H1 (cell line): ENCODE measurements at places on chromosomes 3 and 15. TPM values are rescaled to one million over a fixed set of nuclear protein-coding genes. Genes with fewer than 3 reads are reported as not detected.

The FAIM gene
- 6.8 and 7.1 TPM in 2 replicates for total RNA-seq

The TGM4 gene
- not detected in 2 replicates for total RNA-seq

The MOBP gene
- total RNA-seq, result 0.10 and 0.50 TPM in 2 replicates

The COL6A5 gene
- 0.06 TPM in 1 of 2 replicates, not detected in the other for total RNA-seq

The IGF2BP2 gene
- 114 and 121 TPM in 2 replicates for total RNA-seq

The BMF gene
- 24.2 and 30.9 TPM in 2 replicates for total RNA-seq

The MAGI1 gene
- 77.9 and 78.0 TPM in 2 replicates for total RNA-seq

The MORC1 gene
- not detected in 2 replicates for total RNA-seq

The GUCA1C gene
- total RNA-seq, result not detected in 2 replicates

The ASB14 gene
- not detected in 2 replicates for total RNA-seq

DNA sequence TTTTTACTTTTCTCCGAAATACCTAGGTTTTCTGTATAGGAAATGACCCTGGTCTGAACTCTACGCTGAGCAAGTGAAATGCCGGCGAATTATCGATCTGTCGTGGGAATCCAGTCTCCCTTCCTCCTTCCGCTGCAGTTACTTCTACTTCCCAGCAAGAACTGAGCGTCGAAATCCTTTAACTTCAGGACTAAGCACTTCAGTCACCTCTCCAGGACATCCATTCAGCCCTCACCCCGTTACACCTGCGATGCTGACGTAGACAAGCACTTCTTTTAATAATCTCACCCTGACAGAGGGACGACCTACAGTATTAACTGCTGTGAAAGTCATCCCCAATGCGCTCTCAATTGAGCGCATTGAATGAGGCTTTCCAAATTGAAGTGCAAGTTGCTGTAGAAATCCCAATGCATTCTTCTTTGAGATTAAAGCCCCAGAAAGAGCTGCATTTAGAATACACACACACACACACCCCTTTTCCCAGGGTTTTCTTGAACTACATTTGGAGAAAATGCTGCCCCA, 1.3 kb downstream of the TOP2B start:
- DNase-seq, result no peak
- H3K4me1 ChIP-seq, result peaks cover 3% of the 10 kb centered on the region
- H3K4me3 ChIP-seq, result peak overlapping the region; percentile 60
- H3K27me3 ChIP-seq, result no peaks in the 10 kb centered on the region

DNA sequence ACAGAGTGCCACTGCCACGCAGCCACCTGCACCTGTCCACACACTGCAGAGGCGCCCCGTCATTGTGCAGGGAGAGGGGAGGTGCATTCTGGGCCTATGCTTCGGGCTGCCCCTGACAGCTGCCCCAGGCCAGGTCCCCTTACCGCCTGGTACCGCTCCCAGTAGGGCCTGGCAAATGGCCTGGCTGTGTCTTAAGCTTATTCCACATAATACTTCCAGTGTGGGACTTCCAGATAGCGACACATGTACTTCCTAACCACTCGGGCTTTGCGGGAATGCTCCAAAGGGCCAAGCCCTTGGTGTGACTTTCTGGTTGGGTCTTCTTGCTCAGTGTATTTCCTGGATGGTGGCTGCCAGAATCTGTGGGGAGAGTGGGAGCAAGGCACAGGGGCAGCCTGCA, 254.3 kb upstream of the CHRNA7 start:
- H3K4me1 ChIP-seq, result no peaks in the 10 kb centered on the region
- no peaks in the 10 kb centered on the region for H3K27me3 ChIP-seq
- H3K27ac ChIP-seq, result no peak overlapping the region
- no peak overlapping the region for H3K4me3 ChIP-seq
- no peaks in the 10 kb centered on the region for H3K36me3 ChIP-seq

- no peaks in the 10 kb centered on the region for H3K27me3 ChIP-seq
- no peaks in the 10 kb centered on the region for H3K36me3 ChIP-seq
- H3K4me3 ChIP-seq, result no peak overlapping the region
- H3K27ac ChIP-seq, result no peak overlapping the region
These were observed 40.9 kb downstream of the BDH1 start for GRCh38 chr3:197514786-197515355.

- no peak for DNase-seq
- H3K27ac ChIP-seq, result no peak overlapping the region
- H3K36me3 ChIP-seq, result no peaks in the 10 kb centered on the region
- no peaks in the 10 kb centered on the region for H3K27me3 ChIP-seq
- H3K4me3 ChIP-seq, result peak overlapping the region; percentile 68
- peaks cover 2% of the 10 kb centered on the region; the same call in 1 of the 2 replicates for H3K4me1 ChIP-seq
These were observed 32.5 kb upstream of the ZNF445 start for GRCh38 chr3:44510000-44510368.

DNA sequence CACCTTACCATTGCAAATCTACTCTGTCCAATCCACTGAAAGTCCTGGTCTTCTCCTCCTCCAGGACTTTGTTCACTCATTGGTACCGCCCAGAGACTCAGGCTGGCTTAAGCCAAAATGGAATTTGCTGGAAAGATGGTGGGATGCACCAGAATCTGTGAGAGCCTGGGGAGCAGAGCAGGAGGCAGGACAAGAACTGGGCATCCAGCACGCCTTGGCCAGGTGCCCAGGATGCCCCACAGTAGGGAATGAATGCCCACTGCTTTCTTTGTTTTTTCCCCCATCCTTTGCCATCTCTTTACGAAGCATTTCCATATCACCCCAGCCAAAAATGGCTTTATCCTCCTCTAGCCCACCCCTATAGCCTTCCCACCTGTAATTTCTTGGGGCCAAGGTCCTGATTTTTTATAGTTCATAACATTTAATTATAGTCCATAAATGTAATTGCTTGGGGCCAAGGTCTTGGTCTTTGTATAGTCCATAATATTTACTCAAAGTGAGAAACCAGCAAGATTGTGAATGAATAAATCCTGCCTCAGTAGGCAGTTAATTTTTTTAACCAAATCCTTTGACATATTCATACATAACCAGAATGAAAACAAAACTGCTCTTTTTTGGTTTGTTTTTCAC, 23.3 kb upstream of the IREB2 start:
- H3K4me1 ChIP-seq, result no peaks in the 10 kb centered on the region
- H3K4me3 ChIP-seq, result no peak overlapping the region
- H3K27me3 ChIP-seq, result no peaks in the 10 kb centered on the region
- no peaks in the 10 kb centered on the region for H3K36me3 ChIP-seq
- DNase-seq, result no peak

- no peaks in the 10 kb centered on the region for H3K27me3 ChIP-seq
These were observed 138.0 kb downstream of the DTWD1 start for GRCh38 chr15:49758856-49759255.

DNA sequence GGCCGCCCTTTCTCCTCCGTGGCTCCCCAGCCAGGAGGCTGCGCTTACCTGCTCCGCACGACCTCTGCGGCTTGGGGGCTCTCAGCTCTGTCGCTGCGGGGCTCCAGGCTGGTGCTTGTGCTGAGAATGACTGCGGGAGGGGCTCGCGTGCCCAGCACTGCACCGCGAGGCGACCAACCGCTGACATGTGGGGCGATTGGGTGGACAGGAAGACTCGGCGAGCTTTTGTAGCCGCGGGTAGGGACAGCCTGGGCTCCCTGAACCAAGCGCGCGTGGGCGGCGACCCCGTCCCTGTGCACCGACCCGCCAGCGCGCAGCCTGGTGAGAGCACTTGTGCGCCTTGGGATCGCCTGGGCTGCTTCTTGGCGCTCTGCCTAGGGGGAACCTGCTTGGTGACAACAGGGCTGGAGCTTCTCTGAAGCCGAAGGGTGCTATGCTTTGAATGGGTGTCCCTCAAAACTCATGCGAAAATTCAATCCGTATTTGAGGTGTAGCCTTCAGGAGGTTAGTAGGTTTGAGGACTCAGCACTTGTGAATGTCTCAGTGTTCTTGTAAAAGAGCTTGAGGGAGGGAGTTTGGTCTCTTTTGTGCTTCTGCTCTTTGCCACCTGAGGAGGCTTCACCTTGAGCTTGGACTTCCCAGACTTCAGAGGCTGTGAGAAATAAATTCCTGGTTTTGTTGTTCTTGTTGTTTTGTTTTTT, 50.4 kb downstream of the IL12A start:
- no peaks in the 10 kb centered on the region for H3K36me3 ChIP-seq
- peak; percentile 5 for DNase-seq
- H3K27me3 ChIP-seq, result peaks cover 9% of the 10 kb centered on the region
- H3K27ac ChIP-seq, result no peak overlapping the region

- H3K4me3 ChIP-seq, result no peak overlapping the region
- DNase-seq, result no peak
- H3K4me1 ChIP-seq, result peaks cover 16% of the 10 kb centered on the region
These were observed 276.4 kb upstream of the TLE3 start for GRCh38 chr15:70374096-70374495.

DNA sequence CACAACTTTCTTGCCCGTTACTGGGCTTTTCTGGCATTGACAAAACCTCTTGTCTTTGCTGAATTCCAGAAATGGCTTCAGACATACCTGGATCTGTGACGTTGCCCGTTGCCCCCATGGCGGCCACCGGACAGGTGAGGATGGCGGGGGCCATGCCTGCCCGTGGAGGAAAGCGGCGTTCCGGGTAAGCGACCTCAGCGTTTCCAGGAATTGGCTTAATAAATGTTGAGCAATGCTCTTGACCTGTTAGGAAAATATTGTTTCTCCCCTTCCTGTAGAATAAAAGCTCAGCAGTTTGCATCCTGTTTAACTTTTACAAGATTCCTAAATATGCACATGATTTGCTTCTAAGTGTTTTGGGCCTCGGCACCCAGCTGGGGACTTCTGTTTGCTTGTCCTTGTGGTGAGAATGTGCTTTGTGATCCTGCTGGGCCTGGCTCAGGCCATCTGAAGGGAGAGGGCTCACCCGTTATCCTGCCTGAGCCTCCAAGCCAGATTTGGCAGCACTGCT, 46.7 kb downstream of the ARNT2 start:
- no peak for DNase-seq
- no peaks in the 10 kb centered on the region for H3K27me3 ChIP-seq

GRCh38 chr15:90895571-90896117, 7.5 kb upstream of the MAN2A2 start:
- DNase-seq, result no peak
- H3K4me1 ChIP-seq, result no peaks in the 10 kb centered on the region; the same call in 1 of the 2 replicates
- H3K27ac ChIP-seq, result no peak overlapping the region
- no peaks in the 10 kb centered on the region for H3K36me3 ChIP-seq

- no peak for DNase-seq
- peaks cover 3% of the 10 kb centered on the region; the same call in 1 of the 2 replicates for H3K36me3 ChIP-seq
- no peaks in the 10 kb centered on the region for H3K27me3 ChIP-seq
- H3K4me3 ChIP-seq, result no peak overlapping the region
- peaks cover 6% of the 10 kb centered on the region for H3K4me1 ChIP-seq
These were observed 22.7 kb downstream of the PSMD6 start for GRCh38 chr3:64000453-64001055.

DNA sequence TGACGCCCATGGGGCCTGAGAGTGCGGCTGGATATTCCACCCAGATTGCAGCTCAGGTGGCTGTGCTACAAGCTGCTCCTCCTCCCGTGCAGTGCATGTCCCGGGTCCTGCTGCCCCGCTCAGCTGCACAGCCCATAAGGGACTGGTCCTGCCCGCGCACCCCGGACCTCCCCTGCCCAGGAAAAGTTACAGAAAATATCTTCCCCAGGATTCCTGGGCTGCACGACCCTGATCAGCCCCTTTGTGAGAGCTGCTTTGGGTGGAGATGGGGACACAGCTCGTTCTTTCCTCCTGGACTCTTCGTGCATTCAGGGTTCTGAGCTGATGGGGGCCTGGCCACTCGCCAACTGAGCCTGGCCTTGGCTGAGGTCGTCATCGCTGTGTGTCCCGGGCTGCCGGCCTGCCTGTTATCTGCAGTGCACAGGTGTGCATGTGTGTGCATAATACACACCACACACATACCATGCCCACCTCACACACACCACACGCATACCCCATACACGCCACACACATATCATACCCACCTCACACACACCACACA, 28.8 kb downstream of the APBA2 start:
- no peaks in the 10 kb centered on the region for H3K27me3 ChIP-seq
- no peak overlapping the region for H3K27ac ChIP-seq
- no peak overlapping the region for H3K4me3 ChIP-seq
- peaks cover 26% of the 10 kb centered on the region for H3K4me1 ChIP-seq
- no peak for DNase-seq

- H3K27me3 ChIP-seq, result no peaks in the 10 kb centered on the region
- no peak overlapping the region for H3K27ac ChIP-seq
- DNase-seq, result no peak
These were observed 17.3 kb downstream of the ATOSA start for GRCh38 chr15:52661909-52662308.

DNA sequence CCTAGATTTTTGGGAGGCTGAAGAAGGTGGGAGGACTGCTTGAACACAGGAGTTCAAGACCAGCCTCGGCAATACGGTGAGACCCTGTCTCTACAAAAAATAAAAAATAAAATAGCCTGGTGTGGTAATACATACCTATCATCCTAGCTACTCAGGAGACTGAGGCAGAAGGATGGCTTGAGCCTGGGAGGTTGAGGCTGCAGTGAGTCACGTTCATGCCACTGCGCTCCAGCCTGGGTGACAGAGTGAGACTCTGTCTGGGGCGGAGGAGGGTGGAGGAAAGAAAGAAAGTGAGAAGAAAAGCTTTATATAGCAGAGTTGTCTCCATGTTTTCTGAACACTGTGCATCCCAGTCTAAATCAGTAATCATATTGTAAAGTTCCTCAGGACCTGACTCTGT, 301.4 kb upstream of the CNTN6 start:
- H3K27me3 ChIP-seq, result no peaks in the 10 kb centered on the region
- no peak overlapping the region for H3K27ac ChIP-seq
- no peak overlapping the region for H3K4me3 ChIP-seq
- H3K36me3 ChIP-seq, result no peaks in the 10 kb centered on the region
- no peaks in the 10 kb centered on the region for H3K4me1 ChIP-seq

- H3K27me3 ChIP-seq, result no peaks in the 10 kb centered on the region
- no peaks in the 10 kb centered on the region for H3K36me3 ChIP-seq
- no peaks in the 10 kb centered on the region for H3K4me1 ChIP-seq
- H3K27ac ChIP-seq, result no peak overlapping the region
These were observed 524.7 kb downstream of the PYDC2 start for GRCh38 chr3:191985691-191986090.

GRCh38 chr3:186339180-186339918, 22.7 kb downstream of the DGKG start:
- DNase-seq, result no peak
- no peak overlapping the region for H3K27ac ChIP-seq
- no peaks in the 10 kb centered on the region for H3K4me1 ChIP-seq
- H3K36me3 ChIP-seq, result no peaks in the 10 kb centered on the region

DNA sequence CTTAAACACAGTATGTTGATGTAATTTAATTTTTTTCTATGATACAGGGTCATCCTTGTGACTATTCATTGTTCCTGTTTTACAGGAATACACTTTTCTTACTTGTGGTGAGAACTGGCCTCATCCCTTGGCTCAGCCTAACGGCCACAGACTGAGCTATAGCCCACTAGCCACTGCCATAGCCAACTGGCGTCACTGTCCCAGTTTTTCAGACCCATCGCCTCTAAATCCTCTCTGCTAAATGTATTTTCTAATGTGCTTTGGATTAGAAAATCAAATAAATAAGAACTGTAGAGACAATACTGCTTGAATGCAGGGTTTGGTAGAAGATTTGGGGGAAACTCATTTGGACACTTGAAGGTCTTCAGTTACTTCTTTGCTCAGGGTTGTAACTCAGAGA, 113.1 kb downstream of the TIGIT start:
- H3K27me3 ChIP-seq, result no peaks in the 10 kb centered on the region
- peaks cover 9% of the 10 kb centered on the region for H3K4me1 ChIP-seq
- H3K27ac ChIP-seq, result no peak overlapping the region
- no peak overlapping the region for H3K4me3 ChIP-seq
- DNase-seq, result no peak
